Uterus (tissue), 4 donors: ENCODE measurements at places on chromosomes 12 and 14.

GRCh38 chr12:116528498-116528897, 30.7 kb upstream of the MAP1LC3B2 start:
- peaks cover 8% of the 10 kb centered on the region for H3K4me1 ChIP-seq
- no peaks in the 10 kb centered on the region for H3K27me3 ChIP-seq
- no peaks in the 10 kb centered on the region for H3K36me3 ChIP-seq
- DNase-seq = no peak

- no peak overlapping the region for H3K4me3 ChIP-seq
- no peak for DNase-seq
- H3K4me1 ChIP-seq = no peaks in the 10 kb centered on the region
- no peaks in the 10 kb centered on the region for H3K36me3 ChIP-seq
Measured at GRCh38 chr12:60421741-60422140, 825.9 kb downstream of the SLC16A7 start.

DNA sequence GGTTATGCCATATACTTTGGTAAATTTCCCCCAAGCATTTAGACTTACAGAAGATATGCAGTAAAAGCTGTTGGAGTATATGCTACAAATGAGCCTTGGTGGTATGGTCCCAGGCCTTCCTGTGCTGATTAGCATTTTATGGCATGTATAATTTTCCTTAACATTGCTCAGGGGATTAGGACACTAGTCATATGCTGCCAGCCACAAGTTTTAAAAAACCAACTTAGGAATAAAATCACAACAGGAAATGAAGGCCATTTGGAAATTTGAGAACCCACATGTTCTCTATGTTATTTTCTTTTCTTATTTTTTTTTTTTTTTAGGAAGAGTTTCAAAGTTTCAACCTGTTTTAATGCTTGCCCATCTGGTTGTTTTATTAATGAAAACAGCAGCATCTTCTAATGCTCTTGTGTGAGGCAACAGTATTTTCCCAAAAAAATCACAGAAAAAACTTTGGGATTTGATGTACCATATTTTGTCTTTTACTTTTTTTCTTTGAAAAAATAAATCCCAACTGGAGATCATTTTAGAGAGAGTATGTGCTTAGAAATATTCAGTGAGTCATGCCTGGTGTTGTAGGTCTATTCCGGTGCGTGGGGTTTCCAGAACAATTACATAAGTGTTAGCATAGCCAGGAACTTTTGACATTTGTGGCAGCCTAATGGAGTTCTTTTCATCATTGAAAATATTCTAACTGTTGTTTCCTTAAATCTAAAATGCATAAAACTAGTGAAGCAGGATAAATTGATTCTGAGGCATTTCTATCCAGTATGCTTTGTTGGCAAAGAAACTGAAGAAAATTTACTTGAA, 21.7 kb upstream of the DUSP6 start:
- H3K4me1 ChIP-seq = no peaks in the 10 kb centered on the region
- peak overlapping the region; percentile 33 for H3K27ac ChIP-seq
- H3K36me3 ChIP-seq = no peaks in the 10 kb centered on the region
- DNase-seq = no peak
- H3K4me3 ChIP-seq = no peak overlapping the region
- H3K27me3 ChIP-seq = no peaks in the 10 kb centered on the region

DNA sequence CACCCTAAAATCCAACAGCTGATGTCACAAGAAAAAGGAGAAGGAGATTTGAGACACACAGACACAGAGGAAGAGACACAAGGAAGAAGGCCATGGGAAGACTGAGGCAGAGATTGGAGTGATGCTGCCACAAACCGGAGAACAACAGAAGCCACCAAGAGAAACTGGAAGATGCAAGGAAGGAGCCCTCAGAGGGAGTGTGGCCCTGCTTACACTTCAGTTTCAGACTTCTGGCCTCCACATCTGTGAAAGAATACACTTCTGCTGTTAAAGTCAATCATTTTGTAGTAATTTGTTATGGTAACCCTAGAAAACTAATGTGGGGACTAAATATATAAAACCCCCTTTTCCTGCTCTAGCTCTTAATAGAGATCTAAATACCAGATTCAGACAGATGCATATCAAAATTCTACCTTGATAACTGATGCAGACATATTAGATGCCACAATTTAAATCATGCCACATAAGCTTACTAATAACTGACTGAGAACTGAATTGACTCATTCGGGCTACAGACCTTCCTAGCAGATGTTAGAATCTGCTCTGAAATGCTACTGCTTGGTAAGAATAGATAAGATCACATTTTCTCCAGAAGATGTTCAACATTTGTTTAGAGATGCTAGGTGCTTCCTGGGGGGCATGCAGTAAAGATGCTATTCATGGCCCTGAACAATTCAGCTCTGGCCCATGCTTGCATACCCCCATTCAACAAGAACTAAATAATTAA, 113.1 kb upstream of the CCND2 start:
- H3K27me3 ChIP-seq = no peaks in the 10 kb centered on the region
- no peak overlapping the region for H3K27ac ChIP-seq
- H3K4me3 ChIP-seq = no peak overlapping the region

DNA sequence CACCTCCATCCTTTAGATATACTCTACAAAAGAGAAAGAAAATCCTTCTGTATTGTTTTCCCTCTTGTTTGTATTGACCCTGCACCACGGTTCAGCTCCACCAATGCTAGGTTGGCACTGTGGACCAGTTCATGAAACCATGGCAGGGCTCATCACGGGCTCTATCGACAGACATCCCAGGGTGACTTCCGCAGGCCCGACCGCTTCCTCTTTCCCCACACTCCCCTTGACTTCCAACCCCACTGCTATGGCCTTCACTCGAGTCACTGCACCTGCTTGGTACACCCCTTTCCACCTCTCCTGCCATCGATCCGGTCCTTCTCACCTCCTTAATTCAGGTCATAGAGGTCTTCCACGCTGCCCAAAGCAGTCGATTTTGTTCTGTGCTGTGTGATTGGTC, 21.2 kb upstream of the AKAP5 start:
- H3K27ac ChIP-seq = peak overlapping the region; percentile 81
- no peaks in the 10 kb centered on the region for H3K36me3 ChIP-seq

- no peak for DNase-seq
- no peaks in the 10 kb centered on the region for H3K4me1 ChIP-seq
- H3K4me3 ChIP-seq = no peak overlapping the region
- peaks cover 77% of the 10 kb centered on the region for H3K27me3 ChIP-seq
Measured at GRCh38 chr12:114445401-114446323, 39.7 kb upstream of the TBX5 start.

- peak; percentile 77 for DNase-seq
- H3K4me1 ChIP-seq = peaks cover 13% of the 10 kb centered on the region
- peak overlapping the region; percentile 69 for H3K27ac ChIP-seq
- H3K36me3 ChIP-seq = no peaks in the 10 kb centered on the region
- H3K27me3 ChIP-seq = no peaks in the 10 kb centered on the region
Measured at GRCh38 chr14:32254952-32255679, 52.0 kb upstream of the RNU6-8 start.

DNA sequence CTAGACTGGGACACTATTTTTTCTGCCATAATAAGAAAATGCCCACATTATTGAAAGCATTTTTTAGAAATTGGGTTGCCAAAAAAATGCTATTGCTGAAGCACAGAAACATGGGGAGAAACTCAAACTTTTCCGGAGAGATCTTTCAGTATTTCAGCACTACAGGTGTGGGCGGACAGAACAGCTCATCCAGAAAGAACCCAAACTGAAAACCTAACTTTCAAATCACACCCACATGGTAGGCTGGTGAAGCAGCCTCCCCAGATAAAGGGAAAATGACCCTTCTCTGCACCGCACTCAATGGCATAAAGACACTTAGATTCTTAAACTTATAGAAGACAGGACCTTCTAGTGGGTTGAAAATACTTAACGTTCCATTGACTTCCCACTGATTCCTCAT, 62.3 kb upstream of the TMPO start:
- no peak for DNase-seq
- no peaks in the 10 kb centered on the region for H3K36me3 ChIP-seq
- no peak overlapping the region for H3K27ac ChIP-seq

DNA sequence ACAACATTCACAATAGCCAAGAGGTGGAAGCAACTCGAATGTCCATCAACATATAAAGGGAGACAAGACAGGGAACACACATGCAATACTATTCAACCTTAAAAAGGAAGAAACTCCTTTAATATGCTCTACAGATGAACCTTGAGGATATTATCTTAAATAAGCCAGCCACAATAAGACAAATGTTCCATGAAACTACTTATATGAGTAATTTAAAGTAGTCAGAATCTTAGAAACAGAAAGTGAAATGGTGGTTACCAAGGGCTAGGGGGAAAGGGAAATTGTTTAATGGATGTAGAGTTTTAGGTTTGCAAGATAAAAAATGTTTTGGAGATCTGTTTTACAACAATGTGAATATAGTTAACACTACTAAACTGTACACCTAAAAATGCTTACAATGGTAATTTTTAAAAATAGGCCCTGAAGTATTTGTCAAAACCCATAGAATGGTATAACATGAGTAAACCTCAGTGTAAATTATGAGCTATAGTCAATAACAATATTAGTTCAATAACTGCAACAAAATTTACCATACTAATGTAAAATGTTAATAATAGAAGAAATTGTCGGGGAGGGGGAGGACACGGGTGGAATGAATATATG, 71.1 kb downstream of the EGLN3 start:
- H3K4me1 ChIP-seq = no peaks in the 10 kb centered on the region
- H3K36me3 ChIP-seq = no peaks in the 10 kb centered on the region
- H3K27ac ChIP-seq = no peak overlapping the region
- no peaks in the 10 kb centered on the region for H3K27me3 ChIP-seq
